ENCODE measurements at places on chromosomes 13 and 19. TPM values are rescaled to one million over a fixed set of nuclear protein-coding genes. Genes with fewer than 3 reads are reported as not detected.

DNA sequence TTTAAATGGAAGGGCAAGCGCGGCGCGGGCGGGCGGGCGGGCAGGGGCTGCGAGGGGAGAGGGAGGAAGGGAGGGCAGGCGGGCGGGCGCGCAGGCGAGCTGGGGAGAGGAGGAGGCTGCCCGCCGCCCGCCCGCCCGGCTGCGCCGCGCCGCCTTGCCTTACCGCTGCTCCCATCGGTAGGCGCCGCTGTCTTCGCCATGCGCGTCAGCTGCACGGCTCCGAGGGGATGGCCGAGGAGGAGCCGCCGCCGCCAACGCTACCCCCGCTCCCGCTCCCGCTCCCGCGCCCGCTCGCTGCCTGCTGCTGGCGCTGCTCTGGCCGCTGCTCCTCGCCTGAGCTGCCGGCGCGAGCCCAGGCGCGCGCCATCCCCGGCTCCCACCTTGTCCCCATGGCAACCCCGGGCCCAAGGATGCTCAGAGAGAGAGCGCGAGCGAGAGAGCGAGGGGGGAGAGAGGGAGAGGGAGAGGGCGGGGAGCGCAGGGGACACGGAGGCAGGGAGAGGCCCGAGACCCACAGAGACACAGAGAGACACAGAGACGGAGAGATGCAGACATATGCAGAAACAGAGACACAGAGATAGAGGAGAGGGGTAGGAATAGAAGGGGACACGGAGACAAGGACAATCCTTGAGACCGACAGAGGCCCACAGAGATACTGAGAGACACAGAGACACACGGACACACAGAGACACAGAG lies 40.3 kb downstream of the DEDD2 start:
- H3K4me1 ChIP-seq: no peaks in the 10 kb centered on the region
- no peak overlapping the region for H3K27ac ChIP-seq
- no peaks in the 10 kb centered on the region for H3K36me3 ChIP-seq

DNA sequence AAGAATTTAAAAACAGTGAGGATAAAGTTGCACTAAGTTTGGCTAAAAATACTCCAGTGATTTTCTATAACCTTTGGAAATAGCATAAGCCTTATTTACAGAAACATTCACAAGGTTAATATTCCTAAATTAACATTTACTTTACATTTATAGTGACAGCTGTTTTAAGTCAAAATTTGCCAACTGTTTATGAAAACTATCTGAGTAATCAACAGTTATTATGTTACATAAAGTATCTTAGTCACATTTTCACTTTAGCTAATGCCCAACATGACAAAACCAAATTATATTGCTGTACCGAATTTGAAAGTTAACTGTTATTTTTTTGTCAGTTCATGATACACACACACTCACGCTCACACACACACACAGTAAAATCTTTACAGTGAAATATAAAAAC lies 1.2 kb downstream of the TNFRSF19 start:
- H3K4me3 ChIP-seq: no peak overlapping the region
- DNase-seq: no peak
- no peaks in the 10 kb centered on the region for H3K27me3 ChIP-seq
- H3K36me3 ChIP-seq: no peaks in the 10 kb centered on the region
- H3K4me1 ChIP-seq: no peaks in the 10 kb centered on the region

COX6B2 gene
- 5.0 TPM for total RNA-seq

DNA sequence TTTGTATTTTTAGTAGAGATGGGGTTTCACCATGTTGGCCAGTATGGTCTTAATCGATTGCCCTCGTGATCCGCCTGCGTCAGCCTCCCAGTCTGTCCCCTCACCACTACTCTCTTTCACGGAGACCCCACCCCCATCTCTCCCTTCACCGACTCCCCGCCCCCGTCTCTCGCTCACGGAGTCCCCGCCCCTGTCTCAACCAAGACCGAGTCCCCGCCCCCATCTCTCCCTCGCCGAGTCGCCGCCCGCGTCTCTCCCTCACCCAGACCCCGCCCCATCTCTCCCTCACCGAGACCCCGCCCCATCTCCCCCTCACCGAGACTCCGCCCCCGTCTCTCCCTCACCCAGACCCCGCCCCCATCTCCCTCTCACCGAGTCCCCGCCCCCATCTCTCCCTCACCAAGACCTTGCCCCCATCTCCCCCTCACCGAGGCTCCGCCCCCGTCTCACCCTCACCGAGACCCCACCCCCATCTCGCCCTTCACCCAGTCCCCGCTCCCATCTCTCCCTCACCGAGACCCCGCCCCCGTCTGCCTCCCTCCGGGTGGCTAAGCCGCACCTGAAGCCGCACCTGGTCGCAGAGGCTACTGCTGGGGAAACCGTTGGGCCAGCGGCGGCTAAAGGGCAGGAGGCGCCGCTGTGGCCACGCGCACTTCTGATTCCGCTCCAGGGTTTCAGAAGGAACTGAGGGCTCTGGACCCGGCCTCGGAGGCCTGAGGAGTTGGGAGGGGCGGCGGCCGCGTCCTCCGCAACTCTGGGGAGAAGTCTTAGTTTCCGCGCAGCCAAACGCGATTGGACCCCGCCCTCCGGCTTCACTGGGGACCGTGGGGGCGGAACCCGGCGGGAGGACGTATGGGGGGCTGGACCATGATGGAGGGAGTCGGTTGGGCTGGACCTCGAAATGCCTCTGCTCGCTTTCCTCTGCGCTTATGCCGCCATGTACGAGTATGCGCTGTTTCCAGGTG lies 17.1 kb upstream of the ZNF846 start:
- DNase-seq: peak; percentile 99
- H3K27me3 ChIP-seq: no peaks in the 10 kb centered on the region
- peak overlapping the region; percentile 87 for H3K4me3 ChIP-seq
- H3K36me3 ChIP-seq: no peaks in the 10 kb centered on the region
- no peaks in the 10 kb centered on the region for H3K4me1 ChIP-seq
- no peak overlapping the region for H3K27ac ChIP-seq

DNA sequence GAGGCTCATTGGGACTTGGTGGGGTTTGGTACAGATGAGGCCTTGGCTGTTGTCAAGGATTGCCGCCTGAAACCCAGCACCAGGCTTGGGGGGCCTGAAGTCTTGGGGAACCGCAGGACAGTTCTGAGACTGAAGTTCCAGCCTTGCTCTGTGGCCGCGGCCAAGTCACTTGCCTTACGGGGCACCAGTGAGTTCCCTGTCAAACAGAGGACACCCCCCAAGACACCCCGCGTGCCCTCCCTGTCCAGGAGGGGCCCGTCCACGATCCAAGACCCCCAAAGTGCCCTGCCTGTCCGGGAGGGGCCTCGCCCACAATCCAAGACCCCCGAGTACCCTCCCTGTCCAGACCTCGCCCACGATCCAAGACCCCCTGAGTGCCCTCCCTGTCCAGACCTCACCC lies 2.5 kb downstream of the CDC34 start:
- no peaks in the 10 kb centered on the region for H3K4me1 ChIP-seq
- DNase-seq: no peak
- peaks cover 13% of the 10 kb centered on the region for H3K36me3 ChIP-seq

ZNF471 gene
- total RNA-seq: not detected

All from H9 (cell line).